ENCODE measurements at places on chromosomes 11 and 22.

DNA sequence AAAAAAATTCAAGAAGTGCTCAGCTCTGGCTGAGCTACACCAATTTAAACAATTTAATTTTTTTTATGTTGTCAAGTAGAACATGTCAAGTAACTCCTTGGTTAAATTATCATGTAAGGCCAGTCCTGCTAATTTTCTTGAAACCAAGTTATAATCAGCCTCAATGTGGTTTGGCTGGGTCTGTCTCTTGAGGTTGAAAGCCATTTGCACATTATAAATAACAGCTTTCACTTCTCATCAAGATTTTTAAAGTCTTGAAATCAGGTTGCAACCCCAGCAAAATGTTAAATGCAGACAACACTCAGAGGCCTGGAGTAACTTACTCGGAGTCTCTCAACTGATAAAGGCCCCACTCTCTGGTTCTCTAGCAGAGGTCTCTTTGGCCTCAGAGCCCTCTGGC, 324.4 kb downstream of the BRD1 start:
- DNase-seq, result no peak

- DNase-seq, result peak; percentile 79
Measured at GRCh38 chr22:21622011-21622918, 7.6 kb downstream of the YDJC start.

DNA sequence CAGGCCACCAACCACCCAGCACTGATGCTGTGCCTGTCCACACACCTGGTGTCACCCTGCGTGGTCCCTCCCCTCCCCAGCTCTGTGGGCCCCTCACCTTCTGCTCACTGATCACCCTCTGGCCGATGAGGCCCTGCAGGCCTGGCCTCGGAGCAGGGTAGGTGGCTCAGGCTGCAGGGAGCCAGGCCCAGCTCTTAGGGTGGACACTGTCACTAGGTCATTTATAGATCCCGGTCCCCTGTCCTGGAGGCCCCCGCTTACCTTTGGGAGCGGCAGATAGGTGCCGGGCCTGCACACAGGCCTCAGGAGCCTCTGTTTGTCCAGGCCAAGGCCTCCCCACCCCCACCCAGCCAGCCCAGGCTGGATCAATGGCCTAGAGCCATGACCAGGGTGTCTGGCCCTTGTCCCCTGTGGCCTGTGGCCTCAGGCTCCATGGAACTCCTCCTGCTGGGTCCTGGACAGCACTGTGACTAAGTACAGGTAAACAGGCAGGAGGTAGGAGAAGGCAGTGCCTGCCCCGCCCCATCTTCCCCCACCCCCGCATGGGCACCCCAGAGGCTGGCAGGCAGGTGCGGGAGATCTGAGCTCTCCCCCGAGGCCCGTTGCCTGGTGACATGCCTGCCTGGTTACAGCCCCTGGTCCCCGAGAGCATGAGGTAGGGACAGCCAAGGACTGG, at the start of gene TMPRSS6:
Gene TMPRSS6 (minus strand): TSS at position 472 of the 676 bp plus-strand sequence. CDS start 6,296 bp downstream, outside the sequence.
- DNase-seq, result no peak

GRCh38 chr11:70490208-70490607, 91.9 kb downstream of the CTTN start:
- DNase-seq, result no peak

DNA sequence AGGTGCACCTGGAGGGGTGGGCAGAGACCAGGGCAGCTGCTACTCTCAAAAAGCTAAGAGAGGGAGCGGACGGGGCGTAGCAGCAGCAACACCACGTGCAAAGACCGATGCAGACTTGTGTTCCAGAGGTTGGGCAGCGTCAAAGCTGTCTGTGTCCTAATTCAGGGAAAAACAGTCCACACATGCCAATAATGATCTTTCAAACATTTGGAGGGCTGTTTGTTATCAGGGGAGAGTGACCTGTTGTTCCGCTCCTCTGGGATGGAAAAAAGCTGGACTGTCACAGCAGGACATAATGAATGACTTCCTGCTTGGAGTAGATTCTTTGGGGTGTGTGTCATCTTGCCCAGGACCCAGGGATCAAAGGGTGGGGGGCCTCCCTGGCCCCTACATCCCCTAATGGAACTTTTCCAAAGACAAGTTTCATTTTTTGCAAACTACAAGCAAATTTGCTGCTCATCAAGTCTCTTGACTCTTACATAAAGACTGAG, 6.2 kb upstream of the FBLN1 start:
- no peak for DNase-seq

DNA sequence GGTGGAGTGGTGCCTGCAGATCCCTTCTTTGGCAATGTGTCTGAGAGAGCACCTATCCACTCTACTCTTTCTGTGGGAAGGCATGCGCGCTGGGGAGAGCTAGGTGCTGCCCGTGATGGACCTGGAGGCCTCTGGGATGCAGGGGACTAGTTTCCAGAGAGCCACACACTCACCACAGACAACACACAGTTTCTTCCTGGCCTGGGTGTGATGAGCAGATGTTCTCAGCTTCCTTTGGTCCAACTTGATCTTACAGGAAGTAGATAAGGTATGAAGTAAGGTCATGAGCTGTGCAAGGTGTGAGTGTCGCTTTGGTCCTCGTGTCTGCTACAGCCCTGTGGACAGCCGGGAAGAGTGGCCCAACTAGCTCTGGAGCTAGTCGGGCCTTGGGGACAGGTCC, 27.3 kb upstream of the SUSD2 start:
- no peak for DNase-seq

- DNase-seq, result peak; percentile 40
Measured at GRCh38 chr11:65169164-65169641, 830 bp upstream of the SPDYC start.

- DNase-seq, result no peak
Measured at GRCh38 chr22:48185071-48186055, 1422.9 kb downstream of the TBC1D22A start.

GRCh38 chr11:66904055-66904454, 47.2 kb downstream of the LRFN4 start:
- no peak for DNase-seq

DNA sequence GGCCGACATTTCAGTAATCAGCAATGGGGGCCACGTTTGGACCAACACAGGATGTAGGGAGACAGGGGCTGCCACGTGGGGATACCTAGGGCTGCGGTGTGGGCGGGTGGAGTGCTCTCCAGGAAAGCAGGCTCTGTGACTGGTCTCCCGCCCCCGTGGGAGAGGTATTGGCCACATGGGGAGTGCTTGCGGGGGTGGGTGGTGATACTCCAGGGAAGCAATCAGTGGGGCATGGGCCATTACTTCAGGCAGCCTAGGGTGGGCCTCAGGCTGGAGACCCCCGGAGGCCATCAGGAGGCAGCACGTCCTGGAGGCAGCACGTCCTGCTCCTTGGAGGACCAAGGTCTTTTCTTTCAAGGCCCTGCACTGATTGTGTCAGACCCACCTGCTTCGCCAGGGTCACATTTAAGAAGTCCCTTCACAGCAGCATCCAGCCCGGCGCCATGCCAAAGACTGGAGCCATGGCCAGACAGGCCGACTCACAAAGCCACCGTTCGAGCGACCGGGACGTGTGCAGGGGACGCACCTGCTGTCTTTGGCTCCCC, 3.0 kb upstream of the MUC2 start:
- no peak for DNase-seq

DNA sequence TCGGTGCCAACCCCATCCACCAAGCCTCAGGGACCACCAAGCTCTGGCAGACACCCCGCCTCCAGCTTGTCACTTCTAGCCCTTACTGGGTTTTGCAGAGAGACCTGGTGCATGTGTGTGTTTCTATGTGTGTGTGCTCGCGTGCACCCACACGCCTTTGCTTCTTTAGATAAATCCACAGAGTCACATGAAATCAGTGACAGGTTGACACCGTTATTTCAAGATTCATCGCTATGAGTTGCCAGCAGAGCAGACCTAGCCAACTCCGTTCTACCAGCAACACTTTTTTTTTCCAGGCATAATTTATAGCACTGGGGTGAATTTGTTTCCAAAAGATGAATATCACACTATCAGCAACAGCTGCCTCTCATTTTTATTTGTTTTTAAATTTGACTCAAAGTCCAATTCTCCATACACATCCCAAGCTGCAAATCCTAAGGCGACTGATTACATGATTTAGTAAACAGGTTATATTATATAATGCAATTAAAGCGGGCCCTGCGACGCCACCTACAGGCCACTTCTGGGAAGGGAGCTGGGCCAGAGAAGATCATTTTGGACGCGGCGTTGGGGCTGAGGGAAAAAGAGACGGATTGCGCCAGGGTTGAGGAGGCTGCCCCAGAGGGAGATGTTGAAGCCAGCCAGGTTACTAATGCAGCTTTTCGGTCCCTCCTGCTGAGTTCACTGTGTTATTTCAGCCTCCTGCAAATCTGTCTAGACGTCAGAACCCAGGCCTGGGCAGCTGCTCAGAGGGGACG, 150.5 kb downstream of the FEZ1 start:
- DNase-seq, result peak; percentile 79

DNA sequence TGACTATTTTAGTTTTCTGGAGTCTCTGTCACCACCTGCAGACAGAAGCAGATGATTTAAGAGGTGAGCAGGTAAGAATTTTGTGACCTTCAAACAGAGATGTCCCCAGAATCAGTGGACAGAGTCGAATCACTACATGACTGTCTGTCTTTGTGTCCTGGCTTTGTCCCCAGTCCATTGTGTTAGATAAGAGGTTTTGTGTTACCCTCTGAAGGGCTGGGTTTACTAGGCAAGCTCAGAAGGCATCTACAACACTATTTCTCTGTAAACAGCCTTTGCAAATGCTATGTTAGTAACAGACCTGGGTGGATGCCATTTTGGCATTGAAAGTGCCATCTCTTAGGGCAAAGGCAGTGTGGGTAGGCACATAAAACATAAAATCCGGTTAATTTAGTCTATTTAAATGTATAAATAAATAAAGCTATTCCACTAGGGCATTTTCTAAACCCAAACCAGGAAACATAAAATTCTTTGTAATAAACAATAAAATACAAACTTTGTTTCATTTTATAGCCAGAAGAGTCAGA, 40.3 kb upstream of the CADM1 start:
- DNase-seq, result no peak

DNA sequence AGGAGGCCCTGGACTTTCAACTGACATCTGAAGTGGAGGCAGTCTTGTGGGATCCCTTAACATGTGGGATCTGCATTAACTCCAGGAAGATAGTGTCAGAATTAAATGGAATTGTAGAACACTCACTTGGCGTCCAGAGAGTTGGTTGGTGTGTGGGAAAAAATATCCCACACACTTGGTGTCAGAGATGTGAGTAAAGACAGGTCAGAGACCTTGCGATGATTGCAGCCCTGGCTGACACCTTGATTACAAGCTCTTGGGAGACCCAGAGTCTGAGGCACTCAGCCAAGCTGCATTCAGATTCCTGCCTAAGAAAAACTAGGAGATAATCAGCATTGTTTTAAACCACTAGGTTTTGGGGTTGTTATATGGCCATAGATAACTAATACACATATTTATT, 7.2 kb upstream of the TPCN2 start:
- DNase-seq, result no peak

DNA sequence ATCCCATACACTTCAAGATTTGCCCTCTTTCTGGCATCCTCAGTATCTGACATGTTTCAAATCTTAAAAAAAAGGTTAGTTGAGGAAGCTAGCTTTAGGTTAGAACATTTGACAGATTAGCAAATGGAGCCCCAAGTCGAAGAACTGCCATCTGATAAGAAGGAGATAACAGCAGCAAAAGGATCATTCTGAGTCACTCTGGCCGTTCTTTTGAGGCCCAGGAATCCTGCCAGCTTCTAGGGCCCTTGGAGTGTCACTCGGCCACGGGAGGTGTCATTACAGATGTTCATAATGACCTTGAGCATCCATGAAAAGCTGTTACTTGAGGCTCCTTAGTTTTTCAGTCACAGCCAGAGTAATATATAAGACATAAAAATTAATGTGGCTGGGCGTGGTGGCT, 132.1 kb upstream of the RASSF10 start:
- DNase-seq, result no peak

DNA sequence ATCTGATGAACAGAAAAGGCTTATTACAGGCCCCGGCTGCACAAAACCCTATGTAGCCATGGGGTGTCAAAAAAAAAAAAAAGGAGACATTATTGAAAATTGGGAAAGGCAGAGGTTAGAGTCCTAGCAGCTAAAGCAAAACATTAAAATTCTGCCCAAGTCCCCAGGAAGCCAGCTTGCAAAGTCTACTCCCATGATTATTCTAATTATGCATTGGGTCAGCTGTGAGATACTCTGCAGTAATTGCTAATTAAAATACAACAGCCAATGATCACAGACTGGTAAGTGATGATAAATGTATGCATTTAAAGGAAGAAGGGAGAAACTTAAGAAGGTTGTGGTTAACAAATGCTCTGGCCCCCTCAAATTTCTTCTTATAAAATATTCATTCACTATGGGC, 286.9 kb upstream of the PITPNB start:
- no peak for DNase-seq

DNA sequence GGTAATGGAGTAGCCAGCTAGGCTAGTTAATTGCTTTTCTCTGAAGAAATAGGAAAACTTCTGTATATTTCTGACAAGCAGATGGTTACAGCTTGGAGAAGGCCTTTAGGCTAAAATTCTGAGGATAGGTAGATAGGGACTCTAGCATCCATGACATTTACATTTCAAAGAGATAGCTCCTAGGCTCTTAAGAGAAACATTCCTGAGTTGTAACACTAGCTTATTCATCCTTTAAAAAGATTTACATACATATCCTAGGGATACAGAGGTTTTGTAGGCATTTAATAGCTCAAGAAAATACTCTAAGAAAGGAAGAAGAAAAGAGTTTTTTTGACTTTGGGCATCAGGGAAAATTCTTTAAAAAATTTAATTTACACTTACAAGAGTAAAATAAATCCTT, 130.9 kb upstream of the CCDC179 start:
- no peak for DNase-seq

GRCh38 chr11:19734171-19734570, 21.5 kb downstream of the NAV2 start:
- DNase-seq, result no peak

DNA sequence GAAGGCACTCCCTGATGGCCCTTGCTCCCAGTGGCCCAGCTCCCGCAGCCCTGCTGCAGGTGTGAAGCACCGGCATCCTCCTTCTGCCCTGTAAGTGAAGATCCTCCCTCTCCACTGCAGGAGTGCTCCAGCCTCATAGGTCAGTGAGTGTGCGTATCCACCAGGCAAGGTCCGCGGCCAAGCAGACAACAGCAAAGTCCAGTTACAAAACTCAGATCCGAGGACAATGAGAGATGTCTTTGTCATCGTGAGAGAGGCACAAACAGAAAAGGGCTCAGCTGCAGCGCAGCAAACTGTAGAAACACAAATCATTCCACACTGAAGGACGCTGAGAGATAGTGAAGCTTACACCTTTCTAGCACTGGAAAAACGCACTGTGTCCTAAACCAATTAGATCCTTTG, 46.1 kb downstream of the MYH9 start:
- no peak for DNase-seq

GRCh38 chr22:44132724-44133123, 48.0 kb upstream of the PARVG start:
- DNase-seq, result no peak

GRCh38 chr22:20937794-20938671, 20.8 kb downstream of the CRKL start:
- no peak for DNase-seq
